Activated T-helper 9 cell treated with anti-CD3 and anti-CD28 coated beads, Interleukin-2, amount 50 U/mL, for 16 hours (primary cell): ENCODE measurements at places on chromosomes 4 and X.

DNA sequence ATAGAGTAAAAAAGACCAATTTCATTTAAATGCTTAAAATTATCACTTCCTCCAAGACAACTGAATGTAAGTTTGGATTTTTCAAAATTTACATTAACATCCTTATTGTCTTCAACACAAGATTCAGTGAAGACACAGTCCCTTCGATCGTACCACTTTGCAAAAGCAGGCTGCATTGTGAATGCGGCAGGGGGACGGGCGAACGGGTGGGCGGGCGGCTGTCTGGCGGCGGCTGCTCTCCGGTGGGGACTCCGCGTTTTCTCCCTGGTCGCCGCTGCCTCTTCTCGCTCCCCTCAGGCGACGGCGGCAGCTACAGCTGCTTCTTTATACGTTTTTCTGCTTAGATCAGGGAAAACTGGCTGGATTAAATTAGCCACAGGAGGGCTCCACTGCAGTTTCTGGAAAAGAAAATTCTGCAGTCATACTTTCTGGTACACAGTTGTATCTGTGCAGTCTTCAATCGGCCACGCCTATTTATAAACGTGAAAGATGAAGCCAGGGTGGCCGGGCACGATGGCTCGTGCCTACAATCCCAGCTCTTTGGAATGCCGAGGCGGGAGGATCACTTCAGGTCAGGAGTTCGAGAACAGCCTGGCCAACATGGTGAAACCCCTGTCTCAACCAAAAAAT lies 33.9 kb upstream of the HPF1 start:
- DNase-seq, result no peak

DNA sequence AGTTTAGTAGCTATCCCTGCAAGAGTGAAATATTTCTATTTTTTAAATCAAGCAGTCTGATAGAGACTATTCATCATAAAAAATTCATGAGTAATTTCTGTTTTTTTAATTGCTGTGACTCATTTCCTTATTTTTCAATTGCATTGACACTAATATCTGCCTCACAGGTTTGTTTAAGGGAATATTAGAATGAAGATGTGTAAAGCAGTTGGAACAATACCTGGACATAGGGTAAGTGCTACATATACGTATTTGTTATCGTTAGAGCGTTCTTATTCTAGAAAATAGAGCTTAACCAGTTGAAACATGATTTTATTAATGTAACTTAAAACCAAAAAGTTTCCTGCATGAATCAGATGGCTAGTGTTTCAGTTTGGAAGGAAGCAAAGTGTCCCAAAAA lies 2211.3 kb downstream of the PCDH7 start:
- DNase-seq, result no peak

- DNase-seq, result no peak
Observed at GRCh38 chrX:108134724-108135123, 43.1 kb downstream of the ATG4A start.

DNA sequence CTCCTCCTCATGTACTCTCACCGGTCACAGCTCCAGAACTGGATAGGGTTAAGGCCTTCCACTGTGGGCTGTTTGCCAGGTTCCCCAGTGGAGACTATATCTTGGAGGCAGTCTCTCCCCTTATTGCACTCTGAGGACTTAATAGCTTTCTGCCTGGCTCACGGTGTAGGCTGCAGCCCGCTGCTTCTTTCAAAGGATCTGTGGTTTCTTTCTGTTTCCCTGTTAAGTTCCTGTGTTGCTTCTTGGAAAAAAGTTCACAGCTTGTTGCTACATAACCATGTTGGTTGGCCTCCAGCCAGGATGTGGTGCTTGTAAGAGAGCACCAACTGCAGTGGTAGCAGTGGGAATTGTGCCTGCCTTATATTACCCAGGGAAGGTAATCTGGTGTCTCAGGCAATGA lies 24.9 kb upstream of the ZDHHC15 start:
- no peak for DNase-seq

DNA sequence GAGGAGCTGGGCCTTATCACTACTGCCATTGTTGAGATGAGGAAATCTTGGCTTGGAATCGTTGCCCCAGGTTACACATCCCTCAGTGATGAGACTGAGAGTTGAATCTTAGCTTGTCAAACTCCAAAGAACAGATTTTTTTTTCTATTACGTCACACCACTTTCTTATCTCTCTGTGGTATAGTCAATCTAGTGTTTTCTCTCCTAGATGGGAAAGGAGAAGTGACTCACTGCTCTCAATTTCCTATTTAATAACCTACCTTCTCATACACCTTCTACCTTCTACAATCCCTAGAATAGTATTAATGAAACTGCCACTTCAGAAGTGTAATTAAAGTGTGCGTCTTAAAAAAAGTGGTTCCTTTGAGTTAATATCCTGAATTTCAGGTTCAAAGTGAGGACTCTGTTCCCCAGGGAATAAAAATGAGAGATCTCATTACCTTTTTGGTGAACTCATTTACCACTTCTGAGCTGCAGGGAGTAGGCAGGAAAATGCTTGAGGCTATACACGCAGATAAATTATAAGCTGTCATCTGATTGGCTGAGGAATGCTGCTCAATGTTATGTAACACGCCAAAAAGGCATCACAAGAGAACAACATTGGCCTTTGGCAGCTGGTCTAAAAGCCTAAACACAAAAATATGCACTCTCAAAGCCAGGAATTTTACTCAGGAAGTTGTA lies 59.3 kb downstream of the MAD2L1 start:
- DNase-seq, result no peak
